HT1080 (cell line): ENCODE measurements at places on chromosomes 6 and 20. TPM values are rescaled to one million over a fixed set of nuclear protein-coding genes. Genes with fewer than 3 reads are reported as not detected.

The METTL24 gene
- not detected in 2 replicates for total RNA-seq

The HLA-DQA2 gene
- total RNA-seq: not detected in 2 replicates

The CLDN20 gene
- total RNA-seq: not detected in 2 replicates

The C6orf52 gene
- total RNA-seq: 1.9 and 2.9 TPM in 2 replicates

The BTN1A1 gene
- 0.23 TPM in 1 of 2 replicates, not detected in the other for total RNA-seq

The NKAIN4 gene
- not detected in 2 replicates for total RNA-seq

The NKAIN2 gene
- not detected in 2 replicates for total RNA-seq

The TMEM217 gene
- total RNA-seq: 0.37 and 3.4 TPM in 2 replicates

The PI16 gene
- total RNA-seq: 0.08 TPM in 1 of 2 replicates, not detected in the other

The RPL10A gene
- 2,516 and 3,111 TPM in 2 replicates for total RNA-seq

The PARD6B gene
- total RNA-seq: 2.1 and 3.1 TPM in 2 replicates

The CDH4 gene
- 9.0 and 10.8 TPM in 2 replicates for total RNA-seq
